Adipocyte (in vitro differentiated cells): ENCODE measurements at places on chromosomes 12 and 14.

- DNase-seq: peak; percentile 54
Observed at GRCh38 chr14:56351861-56352260, 227.7 kb upstream of the TMEM260 start.

- DNase-seq: peak; percentile 9
Observed at GRCh38 chr12:21456291-21456780, 18.9 kb downstream of the PYROXD1 start.

DNA sequence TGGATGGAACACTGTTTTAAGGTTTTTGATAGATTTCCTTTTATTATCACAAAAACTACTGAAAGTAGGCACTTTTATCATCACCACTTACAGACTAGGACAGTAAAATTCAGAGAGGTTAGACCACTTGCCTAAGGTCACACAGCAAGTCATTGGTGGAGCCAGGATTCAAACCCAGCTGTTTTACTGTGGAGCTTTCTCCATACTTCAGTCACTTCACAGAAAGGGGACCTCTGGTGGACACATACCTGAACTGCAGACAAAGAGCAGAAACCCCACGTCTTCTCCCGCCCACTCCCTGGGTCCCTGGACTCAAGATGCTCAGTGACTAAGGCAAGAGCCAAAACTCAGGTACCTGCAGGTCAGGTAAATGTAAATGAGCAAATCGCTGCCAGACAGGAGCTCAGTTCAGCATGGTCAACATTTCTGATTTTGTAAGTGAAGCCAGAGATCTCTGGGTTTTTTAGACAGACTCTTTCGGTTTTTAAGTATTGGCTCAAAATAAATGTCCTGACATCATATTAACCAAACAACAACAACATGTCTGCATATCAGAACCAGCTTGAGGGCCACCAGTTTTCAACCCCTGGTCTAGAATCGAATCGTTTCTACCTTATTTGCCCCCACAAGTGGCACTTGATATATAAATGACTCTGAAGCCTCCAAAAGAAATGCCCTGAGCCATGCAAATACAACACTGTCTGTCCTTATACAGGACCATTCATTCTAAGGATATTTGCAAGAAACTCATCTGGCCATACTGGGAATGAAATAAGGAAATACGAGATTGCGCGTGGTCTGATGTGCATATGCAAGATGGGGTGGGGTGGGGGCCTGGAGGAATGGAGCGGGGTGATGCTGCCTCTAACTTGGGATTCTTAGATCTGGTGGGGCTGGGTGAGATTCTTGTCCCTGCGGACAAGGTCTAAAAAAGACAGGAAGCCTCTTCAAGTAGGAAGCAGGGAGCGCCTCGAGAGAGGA lies 110.9 kb downstream of the KSR2 start:
- peak; percentile 68 for DNase-seq

DNA sequence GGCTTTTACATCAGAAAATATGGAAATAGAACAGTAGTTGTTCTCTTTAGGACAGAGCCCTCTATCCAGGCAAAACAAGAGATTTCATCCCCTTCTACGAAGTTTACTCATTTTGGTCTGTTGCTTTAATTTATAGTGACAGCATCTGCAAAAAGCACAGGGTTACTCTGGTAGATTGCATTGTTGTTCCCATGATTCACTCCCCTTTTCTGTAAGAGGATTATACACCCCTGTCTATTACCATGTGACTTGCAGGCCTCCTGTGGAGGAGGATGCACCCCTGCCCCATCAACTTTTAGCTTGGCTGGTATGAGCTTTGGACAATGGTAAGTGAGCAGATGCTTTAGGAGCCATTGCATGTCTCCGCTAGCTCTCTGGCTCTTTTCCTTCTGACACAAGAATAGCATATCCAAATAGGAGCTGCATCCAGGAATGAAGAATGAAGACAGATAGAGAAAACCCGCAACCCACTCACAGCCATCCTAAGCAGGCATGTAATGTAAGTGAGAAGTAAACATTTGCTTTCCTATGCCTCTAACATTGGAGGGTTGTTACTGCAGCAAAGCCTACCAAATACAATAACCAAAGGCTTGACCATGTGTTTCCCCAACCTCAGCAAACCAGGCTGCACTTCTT lies 304.2 kb downstream of the AKAP6 start:
- peak; percentile 28 for DNase-seq

GRCh38 chr12:67759829-67760228 lies 111.3 kb downstream of the DYRK2 start:
- DNase-seq: no peak

DNA sequence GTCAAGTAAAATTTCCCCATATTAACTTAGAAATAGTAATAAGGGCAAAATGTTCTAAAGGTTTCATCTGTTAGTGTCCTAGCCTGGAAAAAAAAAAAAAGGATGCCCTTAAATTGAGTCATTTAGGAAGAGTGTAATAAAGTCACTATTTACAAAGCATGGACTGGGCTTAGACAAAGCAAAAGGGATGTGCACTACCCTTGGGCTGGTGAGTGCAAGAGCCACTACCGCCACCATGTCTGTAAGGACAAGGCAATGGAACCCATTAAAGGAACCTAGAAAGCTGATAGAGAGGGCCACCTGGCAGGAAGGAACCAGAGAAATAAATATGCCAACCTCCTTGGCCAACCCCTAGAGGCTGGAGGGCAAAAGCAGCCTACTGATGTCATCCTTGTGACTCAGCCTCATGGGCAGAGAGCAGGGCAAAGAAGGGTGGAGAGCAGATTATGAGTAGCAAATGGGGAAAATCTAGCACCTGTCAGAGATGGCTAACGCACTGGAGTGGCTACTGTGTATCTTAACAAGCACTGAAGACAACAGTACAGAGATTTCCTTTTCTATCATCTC lies 59.5 kb upstream of the FUT8 start:
- DNase-seq: no peak

GRCh38 chr14:49487238-49487637 lies 98.9 kb downstream of the RPS29 start:
- no peak for DNase-seq

GRCh38 chr12:46473634-46474329 lies 101.2 kb upstream of the SLC38A2 start:
- DNase-seq: peak; percentile 94

- DNase-seq: peak; percentile 92
Observed at GRCh38 chr14:101707068-101707842, 54.3 kb upstream of the PPP2R5C start.

DNA sequence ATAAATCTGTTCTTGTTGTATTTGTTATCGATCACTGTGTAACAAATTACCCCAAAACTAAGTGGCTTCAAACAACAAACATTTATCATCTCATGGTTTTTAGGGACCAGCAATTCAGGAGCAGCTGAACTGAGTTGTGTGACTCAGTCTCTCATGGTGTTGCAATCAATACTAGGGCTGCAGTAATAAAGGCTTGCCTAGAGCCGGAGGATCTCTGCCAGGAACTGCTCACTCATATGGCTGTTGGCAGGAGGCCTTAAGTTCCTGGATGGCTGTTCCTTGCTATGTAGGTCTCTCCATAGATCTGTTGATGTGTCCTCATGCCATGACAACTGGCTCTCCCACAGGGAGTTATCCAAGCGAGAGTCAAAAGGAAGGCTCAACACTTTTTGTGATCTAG lies 3.8 kb upstream of the PSMC6 start:
- peak; percentile 94 for DNase-seq

DNA sequence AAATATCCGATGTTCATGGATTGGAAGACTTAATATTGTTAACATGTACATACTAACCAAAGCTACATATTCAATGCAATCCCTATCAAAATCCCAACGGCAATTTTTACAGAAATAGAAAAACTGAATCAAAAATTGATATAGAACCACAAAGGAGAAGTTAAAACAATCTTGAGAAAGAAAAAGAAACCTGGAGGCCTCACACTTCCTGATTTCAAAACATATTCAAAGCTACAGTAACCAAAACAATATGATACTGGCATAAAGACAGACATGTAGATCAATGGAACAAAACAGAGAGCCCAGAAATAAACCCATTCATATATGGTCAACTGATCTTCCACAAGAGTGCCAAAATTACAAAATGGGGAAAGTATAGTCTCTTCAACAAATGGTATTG lies 5.4 kb upstream of the PELI2 start:
- DNase-seq: no peak

DNA sequence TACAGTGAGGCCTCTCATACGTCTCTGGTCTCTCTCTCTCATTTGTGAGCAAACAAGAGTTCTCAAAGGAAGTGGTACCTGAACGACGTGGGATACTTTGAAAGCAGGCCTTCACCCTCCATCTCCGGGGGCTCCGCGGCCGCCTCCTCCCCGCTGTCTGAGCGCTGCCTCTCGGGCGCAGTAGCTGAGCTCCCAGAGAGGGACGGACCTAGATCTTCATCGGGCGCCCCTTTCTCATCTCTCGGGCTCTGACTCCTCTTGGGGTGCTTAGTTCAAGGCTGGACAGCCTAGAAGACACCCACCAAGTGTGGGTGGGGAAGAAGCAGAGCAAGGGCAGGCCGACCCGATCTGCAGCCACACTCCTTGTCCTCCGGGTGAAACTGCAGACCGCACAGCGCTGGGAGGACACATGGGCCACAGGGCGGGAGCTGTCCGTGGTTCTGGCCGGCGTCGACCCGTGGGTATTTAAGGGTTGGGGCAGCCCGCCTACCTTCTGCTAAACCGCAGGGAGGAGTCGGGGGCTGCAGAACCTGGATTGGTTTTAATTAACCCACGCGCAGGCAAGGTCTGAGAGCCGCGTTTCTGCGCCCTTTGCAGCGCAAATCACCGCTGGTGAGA lies 92.7 kb downstream of the PAH start:
- DNase-seq: peak; percentile 62

- no peak for DNase-seq
Observed at GRCh38 chr12:5650829-5651461, 219.0 kb downstream of the NTF3 start.

GRCh38 chr14:78363008-78363407 lies 192.8 kb downstream of the NRXN3 start:
- no peak for DNase-seq

DNA sequence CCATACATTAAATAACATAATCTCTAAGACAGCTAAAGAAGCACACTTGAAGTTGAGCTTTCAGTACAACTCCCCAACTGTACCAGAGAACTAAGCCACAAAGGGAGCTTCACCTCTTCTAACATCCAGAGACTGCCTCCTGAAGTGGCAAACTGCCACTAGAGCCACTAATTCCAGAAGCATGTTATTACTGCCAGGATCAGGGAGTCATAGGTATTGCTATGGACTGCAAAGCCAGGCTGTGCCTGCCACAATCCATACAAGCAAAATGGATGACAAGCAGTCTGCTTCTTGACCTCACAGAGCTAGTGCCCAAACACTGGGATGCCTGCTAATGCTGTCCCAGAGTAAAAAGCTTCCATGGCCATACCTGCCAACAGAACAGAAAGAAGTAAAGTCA lies 160.1 kb downstream of the STXBP6 start:
- DNase-seq: no peak

GRCh38 chr12:10304161-10304574 lies 3.5 kb upstream of the KLRD1 start:
- peak; percentile 30 for DNase-seq

DNA sequence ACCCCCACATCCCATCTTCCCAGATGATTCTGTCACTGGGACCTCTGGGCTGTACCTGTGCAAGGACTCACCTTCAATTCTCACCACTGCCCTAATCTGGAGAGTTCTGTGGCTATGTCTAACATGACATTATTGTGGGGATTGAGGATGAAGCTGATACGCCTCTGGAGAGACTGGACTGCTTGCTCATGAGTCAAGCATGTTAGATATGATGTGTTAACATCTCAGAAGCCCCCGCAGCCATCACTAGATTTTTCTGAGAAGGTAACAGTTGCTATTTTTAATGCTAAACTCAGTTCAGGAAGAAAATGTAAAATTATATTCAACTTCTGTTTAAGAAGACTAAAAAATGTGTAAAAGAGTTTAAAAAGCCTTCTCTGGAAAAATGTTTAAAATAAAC lies 25.7 kb downstream of the JKAMP start:
- DNase-seq: no peak

- peak; percentile 41 for DNase-seq
Observed at GRCh38 chr12:111557271-111558106, 41.6 kb downstream of the ATXN2 start.
